Lung microvascular endothelial cell (primary cell): ENCODE measurements at places on chromosomes 12 and 14.
A peak's percentile ranks its signal among the peaks of the same experiment; 100 is the strongest.

- no peak for DNase-seq
Observed at GRCh38 chr14:32414808-32415255, 85.7 kb downstream of the AKAP6 start.

DNA sequence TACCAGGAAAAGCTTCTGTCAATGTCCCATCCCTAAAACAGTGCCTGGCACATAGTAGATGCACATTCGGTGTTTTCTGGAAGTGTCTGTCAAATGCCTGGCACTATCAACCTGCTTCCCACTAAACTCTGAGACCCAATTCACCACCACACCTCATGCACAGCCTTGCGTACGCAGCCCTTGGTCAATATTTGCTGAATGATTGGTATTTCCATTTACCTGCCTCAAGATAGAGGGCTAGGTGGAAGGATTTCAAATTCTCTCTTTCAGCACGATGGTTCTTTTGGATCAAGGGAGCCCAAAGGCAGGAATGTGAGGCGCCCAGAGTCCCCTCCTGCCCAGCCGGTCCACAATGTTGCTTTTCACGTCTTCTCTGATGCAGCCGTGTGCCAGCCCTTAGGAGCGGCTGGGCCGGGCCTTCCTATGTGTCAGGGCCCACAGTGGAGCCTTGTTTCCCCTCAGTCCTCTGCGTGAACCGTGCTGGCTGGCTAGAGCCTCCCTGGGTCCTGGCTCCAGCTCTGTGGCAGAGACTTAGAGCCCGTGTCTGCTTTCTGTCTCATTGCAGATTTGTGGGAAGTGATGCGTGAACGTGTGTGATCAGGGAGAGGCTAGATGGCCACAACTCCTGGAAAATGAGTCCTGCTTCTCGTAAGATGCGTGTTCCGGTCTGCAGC is 99.9 kb upstream of the RFLNA start:
- no peak for DNase-seq

- no peak for DNase-seq
Observed at GRCh38 chr14:85254711-85255110, 275.2 kb upstream of the FLRT2 start.

GRCh38 chr12:49030714-49031572 is 12.4 kb upstream of the PRKAG1 start:
- no peak for DNase-seq

GRCh38 chr14:101217616-101218371 is 314.3 kb upstream of the RTL1 start:
- no peak for DNase-seq

DNA sequence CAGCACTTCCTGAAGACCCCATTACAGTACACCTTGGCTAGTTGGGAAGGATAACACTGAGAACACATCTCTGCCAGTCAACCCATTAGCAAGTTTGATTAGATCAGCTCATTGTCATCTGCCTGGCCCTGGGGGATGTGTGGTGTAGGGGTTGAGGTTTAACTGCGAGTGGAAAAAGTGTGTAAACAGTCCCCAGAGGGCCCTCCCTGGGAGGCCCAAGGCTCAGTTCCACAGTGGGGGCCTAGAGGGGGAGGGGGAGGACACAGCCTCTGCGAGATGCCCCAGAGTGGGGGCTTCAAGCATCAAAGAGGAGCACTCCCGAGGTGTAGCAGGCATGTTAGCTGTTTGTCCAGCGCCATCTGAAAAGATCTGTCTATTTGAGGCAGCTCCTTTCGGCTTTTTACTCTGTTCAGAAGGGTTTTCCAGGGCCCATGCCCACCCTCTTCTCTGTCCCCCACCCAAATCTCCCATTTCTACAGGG is 344 bp downstream of the LPAR5 start:
- no peak for DNase-seq

DNA sequence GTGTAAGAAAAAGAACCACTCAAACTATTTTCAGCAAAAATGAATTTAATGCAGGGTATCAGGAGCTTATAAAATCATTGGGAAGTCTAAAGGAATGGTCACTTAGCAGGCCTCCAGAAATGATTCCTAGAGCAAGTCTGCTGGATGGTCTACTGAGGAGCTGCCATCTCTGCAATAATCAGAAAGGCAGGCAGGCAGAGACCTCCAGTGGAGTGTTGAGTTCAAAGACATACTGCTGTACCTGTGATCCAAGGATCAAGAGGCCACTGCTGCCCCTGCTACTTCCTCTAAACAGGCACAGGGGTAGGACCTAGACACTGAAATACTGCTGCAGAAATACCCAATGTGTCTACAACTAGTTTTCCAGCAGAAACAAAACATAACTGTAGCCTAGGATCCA is 14.5 kb upstream of the KICS2 start:
- peak; percentile 52 for DNase-seq

DNA sequence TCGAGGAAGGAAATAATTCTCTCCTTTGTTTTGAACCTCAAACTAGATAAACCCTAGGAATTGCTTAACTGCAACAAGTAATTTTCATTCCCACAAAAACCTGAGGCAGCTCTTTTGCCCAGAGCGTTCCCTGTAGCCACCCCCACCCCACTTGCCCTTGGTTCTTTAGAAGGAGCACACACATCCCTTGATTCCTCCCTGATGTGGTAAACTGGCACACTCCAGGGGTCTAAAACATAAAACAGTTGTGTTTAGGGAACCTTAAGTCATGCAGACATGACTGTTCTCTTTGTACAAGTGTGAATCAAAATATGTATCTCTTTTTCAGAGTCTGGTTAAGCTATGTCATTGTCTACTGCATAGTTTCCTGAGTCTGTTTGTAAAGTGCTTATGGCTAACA is 14.0 kb downstream of the MAPK1IP1L start:
- no peak for DNase-seq

DNA sequence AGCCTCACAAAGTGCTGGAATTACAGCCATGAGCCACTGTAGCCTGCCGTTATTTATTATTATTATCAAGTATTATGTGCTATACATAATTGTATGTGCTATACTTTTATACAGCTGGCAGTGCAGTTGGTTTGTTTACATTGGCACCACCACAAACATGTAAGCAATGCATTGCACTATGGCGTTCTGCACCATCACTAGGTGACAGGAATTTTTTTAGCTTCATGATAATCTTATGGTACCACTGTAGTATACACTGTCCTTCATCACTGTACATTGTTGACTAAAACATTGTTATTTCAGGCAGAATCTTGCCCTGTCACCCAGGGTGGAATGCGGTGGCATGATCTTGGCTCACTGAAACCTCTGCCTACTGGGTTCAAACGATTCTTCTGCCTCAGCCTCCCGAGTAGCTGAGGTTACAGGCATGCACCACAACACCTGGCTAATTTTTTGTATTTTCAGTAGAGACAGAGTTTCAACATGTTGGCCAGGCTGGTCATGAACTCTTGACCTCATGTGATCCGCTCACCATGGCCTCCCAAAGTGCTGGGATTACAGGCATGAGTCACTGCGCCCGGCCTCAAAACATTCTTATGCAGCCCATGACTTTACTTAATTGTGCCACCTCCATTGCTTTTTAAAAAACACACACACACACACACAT is 17.1 kb downstream of the MRPL42 start:
- no peak for DNase-seq

- peak; percentile 5 for DNase-seq
Observed at GRCh38 chr14:32078858-32079216, 1.7 kb downstream of the ARHGAP5 start.

- DNase-seq: no peak
Observed at GRCh38 chr12:51538149-51538548, 52.9 kb upstream of the SCN8A start.

GRCh38 chr12:19421503-19422282 is 17.6 kb upstream of the AEBP2 start:
- DNase-seq: no peak

DNA sequence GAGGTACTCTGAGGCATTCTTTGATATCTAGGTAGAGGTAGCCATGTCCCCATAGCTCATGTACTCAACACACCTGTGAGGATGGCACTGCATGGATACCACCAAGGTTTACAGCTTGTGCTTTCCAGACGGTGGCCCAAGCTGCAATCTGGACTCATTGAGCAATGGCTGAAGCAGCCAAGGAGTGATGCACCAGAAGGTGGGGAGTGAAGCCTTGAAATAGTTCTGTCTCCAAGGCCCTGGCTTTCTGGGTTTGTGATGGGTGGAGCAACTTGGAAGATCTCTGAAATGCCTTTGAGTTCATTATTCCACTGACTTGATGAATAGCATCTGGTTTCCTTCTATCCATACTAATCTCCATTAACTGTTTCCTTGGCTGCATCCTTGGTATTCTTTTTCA is 290.0 kb upstream of the NOVA1 start:
- no peak for DNase-seq

DNA sequence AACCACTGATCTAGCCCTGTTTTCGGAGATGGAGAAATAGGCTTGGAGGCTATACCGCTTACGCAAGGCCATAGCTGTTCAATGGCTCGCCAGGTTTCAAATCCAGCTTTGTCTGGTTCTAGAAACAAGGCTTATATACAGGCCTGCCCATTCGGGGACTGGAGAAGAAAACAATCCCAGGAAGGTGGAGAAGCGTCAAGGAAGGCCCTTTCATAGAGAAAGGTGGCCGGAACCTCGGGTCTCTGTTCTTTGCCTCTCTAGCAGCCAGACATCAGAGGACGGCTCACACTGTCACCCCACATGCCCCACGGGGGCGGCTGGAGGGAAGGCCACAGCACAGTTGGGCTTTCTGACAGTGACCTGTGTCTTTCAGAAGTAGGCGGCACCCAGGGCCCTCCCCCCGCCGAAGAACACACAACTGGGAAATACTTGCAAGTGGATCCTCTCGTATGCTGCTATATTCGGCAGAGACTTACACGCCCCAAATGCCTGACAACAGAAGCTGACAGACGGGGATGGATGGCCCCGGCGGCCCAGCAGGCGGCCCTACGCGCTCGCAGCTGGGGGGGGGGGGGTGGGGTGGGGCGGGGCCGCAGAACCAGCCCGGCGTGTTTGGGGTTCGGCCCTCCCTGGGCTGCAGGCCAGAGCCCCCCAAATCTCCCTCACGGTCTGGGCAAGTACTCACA is 4.5 kb upstream of the SETD1B start:
- DNase-seq: peak; percentile 76

GRCh38 chr12:48054955-48055821 is 50.7 kb downstream of the SENP1 start:
- DNase-seq: no peak

GRCh38 chr14:28152453-28153044 is 614.0 kb upstream of the FOXG1 start:
- no peak for DNase-seq

DNA sequence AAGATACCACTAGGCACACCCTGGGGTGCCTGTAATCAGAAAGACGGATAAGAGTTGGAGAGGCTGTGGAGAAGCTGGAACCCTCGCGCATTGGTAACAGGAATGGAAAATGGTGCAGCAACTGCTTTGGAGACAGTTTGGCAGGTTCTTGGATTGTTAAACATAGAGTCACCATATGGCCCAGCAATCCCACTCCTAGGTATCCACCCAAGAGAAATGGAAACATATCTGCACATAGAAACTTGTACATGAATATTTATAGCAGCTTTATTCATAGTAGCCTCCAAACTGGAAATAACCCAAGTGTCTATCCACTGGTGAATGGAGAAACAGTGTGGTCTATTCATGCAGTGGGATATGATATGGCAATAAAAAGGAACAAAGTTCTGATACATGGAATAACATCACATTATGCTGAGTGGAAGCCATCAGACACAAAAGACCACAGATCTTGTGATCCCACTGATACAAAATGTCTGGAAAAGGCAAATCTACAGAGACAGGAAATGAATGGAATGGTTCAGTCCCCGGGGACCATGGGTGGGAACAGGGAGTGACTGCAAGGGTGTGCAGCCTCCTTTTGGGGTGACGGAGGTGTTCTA is 45.4 kb downstream of the JAG2 start:
- DNase-seq: no peak

DNA sequence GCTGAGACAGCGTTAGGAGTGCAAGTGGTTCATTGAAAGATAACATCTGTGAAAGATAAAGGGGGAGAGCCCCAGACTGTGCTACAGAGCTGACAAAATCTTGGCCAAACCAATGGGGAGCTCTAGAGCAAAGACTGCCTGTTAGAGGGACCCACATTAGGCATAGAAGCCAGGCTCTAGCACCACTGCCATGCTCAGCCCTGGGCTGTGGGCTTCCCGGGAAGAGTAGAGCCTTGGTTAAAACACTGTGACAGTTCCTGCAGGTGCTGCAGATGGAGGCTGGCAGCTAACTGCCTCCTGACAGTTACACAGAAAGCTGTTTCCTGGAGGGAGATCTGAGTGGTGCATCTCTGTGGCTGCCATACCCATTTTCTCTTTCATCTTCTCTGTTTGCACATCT is 23.0 kb downstream of the TSHR start:
- no peak for DNase-seq

- peak; percentile 14 for DNase-seq
Observed at GRCh38 chr12:41459111-41459905, 271.2 kb downstream of the PDZRN4 start.

DNA sequence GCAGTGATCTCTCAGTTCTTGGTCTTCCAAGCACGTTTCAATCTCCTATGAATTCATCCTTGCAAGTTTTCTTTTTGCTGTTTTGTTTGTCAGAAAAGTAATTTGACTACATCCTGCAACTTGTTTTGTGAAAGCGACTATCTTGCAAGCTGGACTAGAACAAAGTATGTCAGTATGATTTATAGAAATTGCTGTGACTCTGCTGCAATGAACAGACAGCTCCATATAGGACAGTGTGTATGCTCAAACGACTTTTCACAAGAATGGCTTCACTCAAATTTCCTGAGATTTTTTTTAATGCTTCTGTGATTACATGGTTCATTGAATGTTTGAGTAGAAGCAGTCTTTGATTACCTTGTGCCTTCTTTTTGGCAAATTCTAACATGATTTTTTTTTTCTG is 123.5 kb upstream of the TRHDE start:
- no peak for DNase-seq

GRCh38 chr12:127660961-127661360 is 606.0 kb upstream of the TMEM132C start:
- DNase-seq: no peak

DNA sequence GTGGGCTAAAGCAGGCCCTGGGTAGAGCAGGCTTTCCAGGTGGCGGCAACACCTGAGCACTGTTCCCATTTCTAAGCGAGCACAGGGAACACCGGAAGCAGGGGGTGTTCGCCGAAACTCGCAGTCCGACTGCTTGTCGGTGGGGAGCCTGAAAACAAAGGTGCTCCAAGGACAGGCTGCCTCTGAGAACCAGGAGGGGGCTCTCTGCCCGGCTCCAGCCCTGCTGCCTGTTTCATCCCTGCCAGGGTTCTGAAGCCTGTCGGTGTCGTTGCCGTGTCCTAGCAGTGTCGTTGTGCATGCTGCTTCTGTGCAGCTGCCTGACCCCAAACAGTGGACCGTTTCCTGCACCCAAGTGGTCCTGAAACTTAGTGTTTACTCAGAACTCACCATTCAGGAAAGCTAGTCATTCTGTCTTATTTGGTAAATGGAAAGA is 21.8 kb downstream of the CCNK start:
- peak; percentile 25 for DNase-seq

- DNase-seq: no peak
Observed at GRCh38 chr12:115004470-115005146, 320.6 kb upstream of the TBX3 start.

DNA sequence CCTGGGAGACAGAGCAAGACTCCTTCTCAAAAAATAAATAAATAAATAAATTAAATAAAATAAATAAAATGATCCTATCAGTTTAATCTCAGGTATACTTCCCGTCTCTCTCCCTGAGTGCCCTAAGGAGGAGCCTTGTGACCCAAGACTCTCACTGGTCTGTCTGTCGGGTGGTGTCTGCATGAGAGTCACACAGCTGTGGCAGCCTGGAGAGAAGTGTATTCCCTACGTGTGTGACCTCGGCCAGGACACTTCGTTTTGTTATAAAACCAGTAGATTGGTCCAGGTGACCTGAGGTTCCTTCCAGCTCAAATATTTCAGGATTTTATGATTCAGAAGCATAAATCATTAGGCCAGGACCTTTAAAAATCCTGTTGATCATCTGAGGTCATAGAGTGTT is 4.8 kb downstream of the SYNE3 start:
- DNase-seq: no peak

GRCh38 chr12:123131879-123132402 is 18.9 kb downstream of the PITPNM2 start:
- peak; percentile 66 for DNase-seq
